ENCODE measurements at places on chromosomes 3 and 15.
A peak's percentile ranks its signal among the peaks of the same experiment; 100 is the strongest.

GRCh38 chr15:99059010-99059981 is 45.6 kb upstream of the SYNM start:
- DNase-seq = peak; percentile 8

DNA sequence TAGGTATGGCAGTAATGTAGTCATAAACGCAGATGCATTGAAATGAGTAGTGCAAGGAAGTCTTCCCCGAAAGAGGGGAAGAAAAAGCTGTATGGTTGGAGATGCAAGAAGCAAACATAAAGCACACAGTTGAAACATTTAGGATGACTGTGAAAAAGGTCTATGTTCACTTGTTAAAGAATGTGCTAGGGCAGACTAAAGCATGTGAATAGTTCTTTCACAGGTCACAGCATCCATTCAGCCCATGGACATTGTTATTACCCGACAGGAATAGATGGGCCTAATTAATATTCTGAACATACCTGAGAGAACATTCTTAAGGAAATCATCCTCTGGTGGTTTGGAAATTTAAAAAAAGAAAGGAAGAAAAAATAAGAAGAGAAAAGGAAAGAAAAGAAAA is 595.2 kb downstream of the ZIC1 start:
- DNase-seq = no peak

- no peak for DNase-seq
These were observed 22.7 kb downstream of the ERICH6 start for GRCh38 chr3:150681057-150681456.

GRCh38 chr3:170499562-170500156 is 81.0 kb downstream of the CLDN11 start:
- no peak for DNase-seq

GRCh38 chr3:101036213-101036618 is 43.0 kb upstream of the ABI3BP start:
- no peak for DNase-seq

GRCh38 chr3:4990069-4990468 is 10.8 kb downstream of the BHLHE40 start:
- DNase-seq = no peak

- no peak for DNase-seq
These were observed 75.4 kb upstream of the POMGNT2 start for GRCh38 chr3:43181202-43181821.

- DNase-seq = peak; percentile 48
These were observed 10.5 kb downstream of the GNAI2 start for GRCh38 chr3:50246517-50246954.

DNA sequence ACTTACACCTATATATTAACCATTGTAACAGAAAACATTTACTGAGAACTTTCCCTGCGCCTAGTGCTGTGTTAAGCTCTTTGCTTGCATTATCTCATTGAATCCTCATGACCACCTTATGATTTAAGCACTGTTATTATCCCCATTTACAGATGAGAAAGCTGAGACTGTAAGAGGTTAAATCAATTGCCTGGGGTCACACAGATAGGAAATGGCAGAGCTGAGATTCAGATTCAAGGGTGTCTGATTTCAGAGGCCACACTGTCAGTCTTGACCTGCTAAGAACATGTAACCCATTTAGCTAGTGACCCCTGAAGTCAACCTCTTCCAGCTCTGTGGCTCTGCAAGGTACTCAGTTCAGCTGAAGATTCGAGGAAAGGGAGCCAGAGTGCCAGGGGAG is 143.9 kb downstream of the TLE3 start:
- no peak for DNase-seq

DNA sequence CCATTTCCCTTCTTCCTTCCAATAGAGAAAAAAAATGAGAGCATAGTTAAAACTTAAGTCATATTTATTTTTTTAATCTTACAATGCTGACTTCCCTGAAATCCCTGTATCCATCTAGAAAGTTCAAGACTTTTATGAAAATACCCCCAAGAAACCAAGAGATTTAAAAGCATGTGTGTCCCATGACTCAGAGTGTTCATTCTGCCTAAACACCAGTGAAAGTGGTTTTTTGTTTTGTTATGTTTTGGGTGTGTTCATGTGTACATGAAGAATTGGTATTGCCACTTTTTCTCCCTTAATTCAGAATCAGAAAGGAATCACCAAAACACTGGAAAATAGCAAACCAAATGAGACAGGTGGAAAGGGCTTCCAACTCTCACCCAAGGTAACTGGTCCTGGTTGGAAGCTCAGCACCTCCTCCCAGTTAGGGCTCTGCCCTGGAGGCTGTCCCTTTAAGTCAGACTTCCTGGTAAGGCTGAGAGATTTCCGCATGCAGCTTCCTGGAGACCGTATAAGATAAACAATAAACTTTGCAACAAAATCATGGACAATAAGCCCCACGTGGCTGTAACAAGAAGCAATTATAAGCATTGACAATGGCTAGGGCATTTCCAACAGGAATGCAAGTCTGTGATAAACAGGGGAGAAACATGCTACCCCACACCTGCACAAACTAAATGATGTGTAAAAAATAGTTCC is 121.9 kb upstream of the ARHGEF3 start:
- DNase-seq = no peak

GRCh38 chr3:189655617-189656016 is 24.4 kb downstream of the TP63 start:
- no peak for DNase-seq

- no peak for DNase-seq
These were observed 9.0 kb upstream of the MEIS2 start for GRCh38 chr15:37109168-37109871.

DNA sequence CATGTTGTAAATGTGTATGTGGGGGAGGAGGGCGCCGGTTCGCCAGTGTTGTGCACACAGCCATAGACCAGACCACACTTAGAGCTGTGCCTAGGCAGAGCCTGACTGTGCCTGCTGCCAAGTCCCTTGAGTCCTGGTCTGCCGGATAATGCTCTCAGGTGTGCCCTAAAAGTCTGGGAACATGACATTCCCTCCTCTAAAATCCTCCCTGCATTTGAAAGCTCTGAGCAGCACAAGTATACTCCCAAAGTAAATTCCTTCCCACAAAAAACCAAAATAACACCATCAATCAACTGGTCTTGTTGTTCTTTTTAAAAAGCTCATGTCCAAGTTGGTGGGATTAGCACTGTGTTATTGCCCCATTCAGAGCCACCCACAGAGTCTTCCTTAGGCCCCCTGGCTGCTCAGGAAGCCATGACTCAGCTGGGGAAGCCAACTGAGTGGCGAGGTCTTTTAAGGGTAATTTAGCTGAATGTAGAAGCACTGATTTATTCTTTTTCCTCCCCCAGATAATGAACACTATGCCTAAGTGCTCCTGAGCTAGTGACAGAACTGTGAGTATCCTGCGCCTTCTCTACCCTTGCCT is 147.8 kb upstream of the MCTP2 start:
- DNase-seq = no peak

- DNase-seq = no peak
These were observed 7.8 kb downstream of the DUOX2 start for GRCh38 chr15:45106002-45106790.

- DNase-seq = no peak
These were observed 232.0 kb upstream of the STT3B start for GRCh38 chr3:31300456-31301443.

GRCh38 chr3:115859002-115859807 is 235.9 kb downstream of the GAP43 start:
- DNase-seq = no peak

DNA sequence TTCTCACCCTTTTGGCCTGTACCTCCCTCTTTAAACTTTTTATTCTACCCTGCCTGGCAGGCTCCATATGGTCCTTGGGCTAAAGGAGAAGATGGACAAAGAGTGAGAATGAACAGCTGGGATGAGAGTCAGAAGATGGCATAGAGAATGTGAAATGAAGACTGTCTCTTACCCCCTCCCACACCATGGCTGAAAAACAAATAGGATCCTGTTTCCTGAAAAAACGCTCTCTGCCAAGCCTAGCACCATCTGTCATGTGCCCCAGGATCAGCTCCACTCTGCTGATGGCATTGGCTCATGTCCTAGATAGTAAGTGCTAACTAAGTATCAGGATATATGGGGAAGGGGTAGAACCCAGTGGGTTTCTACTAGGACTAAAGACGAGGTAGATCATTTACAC is 238.6 kb downstream of the MEX3B start:
- no peak for DNase-seq

- no peak for DNase-seq
These were observed 233.3 kb downstream of the RBMS3 start for GRCh38 chr3:29514170-29514569.

GRCh38 chr3:155252021-155252420 is 41.5 kb downstream of the STRIT1 start:
- DNase-seq = no peak

DNA sequence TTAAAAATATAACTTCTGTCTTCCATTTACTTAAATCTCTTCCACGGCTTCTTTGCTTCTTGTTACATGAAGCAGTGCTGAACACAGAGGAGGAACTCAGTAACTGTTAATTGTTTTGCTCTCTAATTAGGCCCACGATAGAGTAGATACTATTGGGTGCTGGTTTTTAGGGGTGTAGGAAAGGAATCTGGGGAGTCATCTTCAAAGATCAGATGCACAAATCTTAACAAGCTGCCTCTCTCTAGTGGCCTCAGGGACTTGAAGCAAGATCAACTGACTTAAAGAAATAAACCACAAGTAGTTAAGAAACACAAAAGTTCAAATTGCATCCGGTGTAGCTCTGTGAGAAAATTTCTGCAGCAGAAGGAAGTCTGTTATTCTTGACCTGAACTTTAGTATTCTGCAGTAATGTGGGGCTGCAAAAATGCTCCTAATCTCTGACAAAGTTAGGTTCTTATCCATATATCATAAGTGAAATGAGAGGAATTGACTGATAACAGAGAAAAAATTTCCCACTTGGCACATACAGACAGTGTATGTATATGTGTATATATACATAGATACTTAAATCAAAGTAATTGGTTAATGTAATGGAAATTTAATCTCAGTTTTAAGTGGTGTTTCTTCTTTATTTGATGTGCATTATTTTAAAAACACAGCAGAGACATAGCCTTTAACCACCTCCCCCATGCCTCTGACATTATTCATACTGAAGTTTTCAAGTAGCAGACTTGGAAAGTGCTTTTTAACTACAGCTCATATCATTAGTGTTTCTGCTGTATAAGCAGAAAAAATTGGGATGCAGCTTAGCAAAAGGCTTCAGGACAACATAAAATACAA is 51.8 kb downstream of the CHST2 start:
- no peak for DNase-seq

GRCh38 chr15:65789105-65789504 is 3.0 kb downstream of the DENND4A start:
- no peak for DNase-seq

- no peak for DNase-seq
These were observed 89.7 kb upstream of the COL8A1 start for GRCh38 chr3:99548674-99549073.

DNA sequence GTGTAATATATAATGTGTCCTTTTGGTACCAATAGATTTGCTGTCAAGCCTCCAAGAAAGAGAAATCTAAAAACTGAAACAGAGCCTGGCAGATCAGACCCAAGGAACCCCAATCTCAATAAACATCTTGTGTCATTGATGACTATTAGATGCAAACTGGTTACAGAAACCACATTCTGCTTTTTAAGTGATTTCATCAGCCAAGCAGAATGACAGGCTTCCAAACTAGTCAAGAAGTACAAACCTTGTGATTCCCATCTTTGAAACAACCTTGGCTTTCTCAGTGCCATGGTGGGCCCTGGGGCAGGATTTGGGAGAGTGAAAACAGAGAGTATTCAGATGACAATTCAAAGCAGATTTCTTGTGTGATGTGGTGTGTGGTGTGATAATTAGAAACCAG is 45.6 kb upstream of the STRIT1 start:
- DNase-seq = no peak

DNA sequence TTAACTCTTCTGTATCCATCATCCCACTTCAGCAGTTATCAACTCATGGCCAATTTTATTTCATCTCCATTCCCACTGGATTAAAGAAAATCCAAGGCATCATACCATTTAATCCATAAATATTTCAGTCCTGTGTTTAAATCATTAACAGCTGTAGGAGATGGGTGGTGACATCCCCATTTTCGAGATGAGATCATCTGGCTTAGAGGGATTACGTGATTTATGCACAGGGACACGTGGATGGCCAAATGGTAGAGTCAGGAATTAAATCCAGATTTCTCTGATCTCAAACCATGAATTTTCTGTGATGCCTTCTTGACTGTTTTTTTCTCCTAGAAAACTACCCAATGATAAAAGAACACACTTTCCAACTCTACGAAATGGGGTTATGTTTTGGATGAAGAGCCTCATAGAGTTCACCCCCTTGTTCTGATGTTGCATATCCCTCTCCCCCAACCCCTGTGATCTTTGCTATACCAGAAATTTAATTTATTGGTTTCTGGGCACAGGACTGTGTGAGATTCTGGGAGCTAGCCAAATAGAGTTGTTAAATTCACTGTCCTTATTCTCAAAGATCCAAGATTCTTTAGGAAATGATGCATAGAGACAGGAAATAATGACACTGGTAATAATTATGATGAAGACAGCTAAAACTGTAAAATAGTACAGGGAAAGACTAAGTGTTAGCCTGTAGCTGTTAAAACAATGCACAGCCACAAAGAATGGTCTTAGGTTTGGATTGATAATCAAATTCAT is 7.4 kb downstream of the ZNF589 start:
- no peak for DNase-seq

- DNase-seq = no peak
These were observed 8.6 kb downstream of the GABRA5 start for GRCh38 chr15:26875476-26875850.

DNA sequence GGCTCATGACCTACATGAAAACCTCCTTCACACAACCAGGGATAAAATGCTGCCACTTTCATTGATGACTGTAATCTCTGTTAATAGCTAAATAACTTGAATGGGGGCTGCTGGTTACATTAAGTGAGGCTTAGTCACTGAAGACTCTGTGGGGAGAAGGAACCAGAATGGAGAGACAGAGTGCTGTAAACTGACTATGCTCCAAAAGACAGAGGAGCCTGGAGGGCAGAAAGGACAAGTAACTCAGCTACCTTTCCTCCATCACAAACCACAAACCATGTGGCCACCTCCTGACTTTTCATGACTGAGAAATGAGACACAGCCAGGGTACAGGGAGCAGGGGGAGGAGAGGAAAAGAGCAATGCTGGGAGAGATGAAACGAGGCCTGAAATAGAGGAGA is 97.1 kb upstream of the TRIM42 start:
- no peak for DNase-seq

- no peak for DNase-seq
These were observed 47.4 kb downstream of the RAD54L2 start for GRCh38 chr3:51585871-51586270.

DNA sequence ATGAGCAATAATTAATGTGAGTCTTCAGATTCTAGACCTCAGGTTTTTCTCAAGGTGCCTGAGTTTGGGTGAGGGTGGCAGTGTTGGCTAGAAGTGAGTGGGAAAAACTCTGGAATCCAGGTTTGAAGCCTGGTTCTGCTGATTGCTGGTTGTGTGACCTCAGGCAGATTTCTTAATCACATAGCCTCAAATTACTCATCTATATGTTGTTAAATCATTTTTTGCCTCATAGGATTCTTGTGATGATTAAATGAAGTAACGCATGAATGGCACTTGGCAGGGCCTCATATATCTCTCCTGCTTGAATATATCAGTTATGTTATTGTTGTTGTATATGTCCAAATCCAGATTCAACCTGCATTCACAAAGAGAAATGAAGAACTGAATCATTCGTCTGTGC is 60.5 kb downstream of the NR2F2 start:
- DNase-seq = no peak

GRCh38 chr15:93126148-93126547 is 37.1 kb upstream of the RGMA start:
- no peak for DNase-seq

- no peak for DNase-seq
These were observed 48.1 kb downstream of the ADAMTS7 start for GRCh38 chr15:78762985-78763795.

GRCh38 chr3:136783708-136784191 is 31.6 kb upstream of the STAG1 start:
- DNase-seq = no peak
